Activated T-helper 2 cell treated with anti-CD3 and anti-CD28 coated beads, Interferon-gamma antibody, Interleukin-2, Interleukin-4, amounts not matched to agents 10 μg/mL and 5 μg/mL and 100 μg/mL, durations not matched to agents 14 hours and 24 hours and 36 hours (primary cell): ENCODE measurements at places on chromosomes 5 and 9.

- no peak for DNase-seq
These were observed 38.8 kb downstream of the MYO10 start for GRCh38 chr5:16897284-16897704.

- no peak for DNase-seq
These were observed 78.5 kb upstream of the ALDH1A1 start for GRCh38 chr9:73031350-73031749.

DNA sequence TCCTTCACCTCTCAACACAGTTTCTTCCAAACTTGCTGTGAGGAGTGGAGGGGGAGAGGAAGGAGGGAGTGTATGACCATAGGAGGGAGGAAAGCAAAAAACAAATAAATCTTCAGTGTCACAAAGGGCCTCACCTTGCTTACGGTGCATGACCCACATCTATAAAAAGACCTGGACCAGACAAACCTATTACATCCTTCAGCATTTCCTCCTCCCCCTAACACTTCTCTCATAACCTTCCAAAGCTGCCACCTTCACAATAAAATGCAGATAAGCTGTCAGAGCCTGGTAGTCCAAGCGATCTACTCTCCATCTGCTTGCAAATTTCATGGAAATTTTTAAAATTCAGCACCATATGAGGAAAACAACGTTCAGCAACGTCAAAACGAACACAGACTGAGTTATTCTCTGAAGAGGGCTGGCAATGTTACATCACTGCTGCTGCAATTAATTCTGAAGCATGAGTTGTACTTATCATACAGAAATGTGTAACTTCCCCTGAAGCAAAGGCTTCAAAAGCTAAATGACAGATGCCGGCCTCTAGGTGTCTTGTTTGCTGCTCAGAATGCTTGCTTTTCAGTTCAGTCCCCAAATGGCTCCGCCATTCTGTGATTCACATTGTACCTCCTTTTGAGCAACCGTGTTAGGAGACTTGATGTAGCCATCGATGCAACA lies 62.9 kb downstream of the EFNA5 start:
- no peak for DNase-seq

GRCh38 chr5:113292462-113292861 lies 142.3 kb downstream of the TSSK1B start:
- DNase-seq: no peak
